ENCODE measurements at places on chromosomes 6 and 20. TPM values are rescaled to one million over a fixed set of nuclear protein-coding genes. Genes with fewer than 3 reads are reported as not detected.

DNA sequence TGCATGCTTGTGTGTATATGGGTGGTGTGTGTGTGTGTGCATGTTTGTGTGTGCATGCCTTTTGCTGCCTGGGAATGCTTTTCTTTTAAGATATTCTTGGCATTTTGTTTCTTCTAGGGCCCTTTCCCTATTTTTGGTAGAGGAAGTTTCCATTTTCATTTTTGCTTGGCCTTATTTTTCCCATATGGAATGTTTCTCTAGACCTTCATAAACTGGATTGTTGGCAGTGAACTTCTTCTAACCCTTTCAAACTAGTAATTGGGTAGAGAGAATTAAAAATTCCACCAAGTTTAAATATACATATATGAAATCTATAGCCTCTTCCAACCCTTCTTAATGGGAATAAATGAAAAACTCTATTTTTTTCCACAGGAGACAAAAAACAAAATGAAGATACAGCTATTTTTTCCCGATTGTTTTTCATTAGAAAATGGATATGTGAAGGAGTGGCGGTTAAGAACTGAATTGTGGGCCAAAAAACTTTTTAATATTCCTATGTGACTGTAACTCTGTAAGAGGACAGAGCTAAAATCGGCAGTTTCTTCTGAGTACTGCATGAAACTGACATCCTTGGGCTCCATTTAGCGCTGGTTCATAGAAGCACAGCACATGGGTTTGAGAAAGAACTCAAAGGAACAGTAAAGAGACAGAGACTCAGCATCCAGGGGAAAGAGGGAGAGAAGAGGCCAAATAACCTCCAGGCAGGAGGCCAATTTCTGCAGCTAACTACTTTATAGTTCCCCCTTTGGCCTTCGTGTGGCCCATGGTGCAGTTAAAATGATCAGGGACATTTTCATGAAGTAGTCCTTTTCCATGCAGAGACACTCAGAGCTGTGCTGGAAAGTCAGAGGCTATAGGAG, 102.1 kb downstream of the TMEM170B start:
- DNase-seq = no peak
- no peak overlapping the region for H3K27ac ChIP-seq
- no peaks in the 10 kb centered on the region for H3K36me3 ChIP-seq
- H3K4me3 ChIP-seq = no peak overlapping the region
- H3K27me3 ChIP-seq = no peaks in the 10 kb centered on the region

Gene GNMT
- 1.5 TPM for total RNA-seq

Gene PTK7
- total RNA-seq = 101 TPM

Gene RBPJL
- total RNA-seq = not detected

- no peak overlapping the region for H3K4me3 ChIP-seq
- peaks cover 4% of the 10 kb centered on the region for H3K36me3 ChIP-seq
- no peak overlapping the region for H3K27ac ChIP-seq
- DNase-seq = no peak
Observed at GRCh38 chr6:20658053-20658452, 123.8 kb downstream of the CDKAL1 start.

- peak; percentile 47 for DNase-seq
- H3K27ac ChIP-seq = no peak overlapping the region
- H3K27me3 ChIP-seq = no peaks in the 10 kb centered on the region
- peak overlapping the region; percentile 88 for H3K4me3 ChIP-seq
Observed at GRCh38 chr6:44128020-44128917, 915 bp downstream of the TMEM63B start.

- DNase-seq = no peak
- no peak overlapping the region for H3K27ac ChIP-seq
- H3K36me3 ChIP-seq = no peaks in the 10 kb centered on the region
- H3K4me1 ChIP-seq = no peaks in the 10 kb centered on the region
Observed at GRCh38 chr6:100426241-100426640, 38.5 kb downstream of the SIM1 start.

DNA sequence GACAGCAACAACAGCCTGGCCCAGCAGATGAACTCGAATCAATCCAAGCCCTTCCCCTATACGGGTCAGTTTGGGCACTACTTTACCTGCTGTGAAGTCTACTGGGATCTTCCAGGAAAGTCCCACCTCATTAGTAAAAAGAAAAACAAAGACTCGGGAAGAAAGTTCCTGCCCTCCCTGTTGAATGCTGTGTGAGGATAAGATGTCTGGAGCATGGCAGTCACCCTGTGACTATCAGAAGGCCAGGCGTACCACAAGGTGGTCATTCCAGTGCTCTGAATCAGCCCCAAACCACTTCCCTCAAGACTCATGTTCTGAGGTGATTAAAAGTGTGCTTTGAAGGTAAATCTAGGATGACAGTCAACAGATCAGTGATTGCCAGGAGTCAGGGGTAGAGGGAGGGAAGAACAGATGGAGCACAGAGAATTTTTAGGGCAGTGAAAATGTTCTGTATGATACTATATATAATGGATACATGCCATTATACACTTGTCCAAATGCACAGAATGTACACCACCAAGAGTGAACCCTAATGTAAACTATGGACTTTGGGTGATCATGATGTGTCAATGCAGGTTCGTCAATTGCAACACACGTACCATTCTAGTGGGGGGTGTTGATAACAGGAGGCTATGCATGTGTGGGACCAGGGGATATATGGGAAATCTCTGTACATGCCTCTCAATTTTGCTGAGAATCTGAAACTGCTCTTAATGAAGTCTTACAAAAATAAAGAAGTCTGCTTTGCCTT, 14.7 kb downstream of the FKBP1A start:
- H3K36me3 ChIP-seq = peaks cover 4% of the 10 kb centered on the region
- no peak overlapping the region for H3K27ac ChIP-seq
- no peaks in the 10 kb centered on the region for H3K27me3 ChIP-seq
- no peak for DNase-seq
- peaks cover 36% of the 10 kb centered on the region for H3K4me1 ChIP-seq
- no peak overlapping the region for H3K4me3 ChIP-seq

DNA sequence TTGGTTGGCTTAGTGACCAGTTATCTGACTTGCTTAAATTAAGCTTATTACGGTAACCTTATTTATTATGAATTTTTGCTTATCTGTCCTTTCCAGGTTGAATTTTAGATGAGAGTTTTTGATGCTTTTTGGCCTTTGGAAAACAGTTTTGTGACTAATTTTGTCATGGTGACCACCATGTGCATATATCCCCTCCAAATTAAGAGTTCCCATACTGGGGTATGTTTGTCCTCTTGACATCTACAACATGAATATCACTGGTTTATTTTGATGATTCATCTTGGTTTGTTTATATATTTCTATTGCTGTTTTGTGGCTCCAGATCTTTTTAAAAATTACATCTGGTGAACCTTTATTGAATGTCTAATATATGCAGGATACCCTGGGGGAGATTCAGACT, 61.4 kb downstream of the PHF20 start:
- H3K27ac ChIP-seq = no peak overlapping the region
- H3K27me3 ChIP-seq = no peaks in the 10 kb centered on the region

- no peak for DNase-seq
- H3K27ac ChIP-seq = no peak overlapping the region
- H3K4me1 ChIP-seq = peaks cover 16% of the 10 kb centered on the region
- peak overlapping the region; percentile 49 for H3K4me3 ChIP-seq
- H3K27me3 ChIP-seq = no peaks in the 10 kb centered on the region
Observed at GRCh38 chr20:62832212-62832922, 15.5 kb downstream of the COL9A3 start.

DNA sequence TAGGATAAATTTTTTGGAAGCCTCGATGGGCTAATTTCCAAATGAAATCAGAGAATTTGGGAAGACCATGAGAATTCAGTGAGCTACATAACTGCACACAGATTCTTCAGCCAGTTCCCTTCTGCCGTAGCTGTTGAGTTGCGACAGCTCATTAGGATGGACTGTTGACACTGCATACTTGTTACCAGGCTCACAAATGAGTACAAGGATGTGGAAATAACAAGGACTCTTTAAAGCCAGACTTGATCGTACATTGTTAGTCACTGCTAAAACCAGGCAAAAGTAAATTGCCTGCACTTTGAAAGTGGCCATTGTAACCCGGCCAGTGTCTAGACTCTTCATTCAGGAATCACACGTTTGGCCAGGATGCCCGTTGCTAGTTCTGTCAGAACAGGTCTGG, 37.0 kb downstream of the NDUFAF5 start:
- H3K4me1 ChIP-seq = no peaks in the 10 kb centered on the region

Measured in neural crest cell (in vitro differentiated cells).